ENCODE measurements at places on chromosomes 1 and 21.
A peak's percentile ranks its signal among the peaks of the same experiment; 100 is the strongest.

- DNase-seq: no peak
Observed at GRCh38 chr21:45952974-45953373, 28.6 kb upstream of the COL6A1 start.

- peak; percentile 90 for DNase-seq
Observed at GRCh38 chr1:154479764-154480421, 22.1 kb upstream of the TDRD10 start.

DNA sequence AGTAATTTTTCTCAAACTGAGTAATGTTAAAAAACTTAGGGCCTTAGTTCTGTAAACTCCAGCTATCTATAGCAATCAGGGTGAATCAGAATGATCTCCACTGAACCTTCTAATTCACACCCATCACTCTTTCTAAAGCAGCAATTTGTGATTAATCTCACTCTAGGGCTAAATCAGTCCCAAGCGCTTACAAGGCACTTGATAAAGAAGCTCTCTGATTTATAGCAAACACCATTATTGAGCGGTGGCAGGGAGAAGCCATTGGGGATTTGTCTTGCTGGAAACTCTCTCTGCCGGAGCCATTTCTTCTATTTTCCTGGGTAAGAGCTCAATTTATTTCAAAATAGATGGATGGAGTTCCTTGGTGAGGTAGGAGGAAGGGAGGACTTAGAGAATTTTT, 77.0 kb downstream of the OMA1 start:
- no peak for DNase-seq

GRCh38 chr1:115668579-115668978, 26.8 kb downstream of the VANGL1 start:
- DNase-seq: no peak

GRCh38 chr1:23751050-23751814, 8.0 kb downstream of the ELOA start:
- peak; percentile 73 for DNase-seq

GRCh38 chr21:38956007-38956406, 150.3 kb downstream of the ETS2 start:
- DNase-seq: no peak

DNA sequence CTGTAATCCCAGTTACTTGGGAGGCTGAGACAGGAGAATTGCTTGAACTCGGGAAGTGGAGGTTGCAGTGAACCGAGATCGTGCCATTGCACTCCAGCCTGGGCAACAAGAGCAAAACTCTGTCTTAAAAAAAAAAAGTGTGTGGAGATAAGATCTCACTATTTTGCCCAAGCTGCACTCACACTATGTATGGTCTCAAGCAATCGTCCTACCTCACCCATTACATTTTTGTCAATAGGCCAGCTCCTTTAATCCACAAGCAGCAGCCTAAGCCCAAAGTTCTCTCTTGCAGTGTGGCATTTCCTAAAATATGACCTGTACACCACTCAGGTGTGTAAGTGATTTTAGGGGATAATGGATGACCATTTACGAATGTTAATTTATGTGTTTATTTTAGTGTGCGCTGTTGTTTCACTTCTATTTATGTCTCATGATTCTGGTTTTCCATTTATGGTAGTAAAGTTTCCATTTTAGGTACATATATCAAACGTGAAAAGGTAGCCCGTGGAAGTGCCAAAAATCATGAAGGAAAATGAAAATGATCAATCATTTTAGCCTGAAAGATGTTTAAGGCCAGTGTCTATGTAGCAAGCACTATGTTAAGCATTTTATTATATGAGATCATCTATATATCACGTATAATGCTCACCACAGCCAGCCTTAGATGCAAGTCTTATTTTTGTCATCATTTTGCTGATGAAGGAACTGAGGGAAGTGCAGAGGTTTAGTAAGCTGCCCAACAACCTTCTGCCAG, 5.6 kb downstream of the LCK start:
- no peak for DNase-seq

DNA sequence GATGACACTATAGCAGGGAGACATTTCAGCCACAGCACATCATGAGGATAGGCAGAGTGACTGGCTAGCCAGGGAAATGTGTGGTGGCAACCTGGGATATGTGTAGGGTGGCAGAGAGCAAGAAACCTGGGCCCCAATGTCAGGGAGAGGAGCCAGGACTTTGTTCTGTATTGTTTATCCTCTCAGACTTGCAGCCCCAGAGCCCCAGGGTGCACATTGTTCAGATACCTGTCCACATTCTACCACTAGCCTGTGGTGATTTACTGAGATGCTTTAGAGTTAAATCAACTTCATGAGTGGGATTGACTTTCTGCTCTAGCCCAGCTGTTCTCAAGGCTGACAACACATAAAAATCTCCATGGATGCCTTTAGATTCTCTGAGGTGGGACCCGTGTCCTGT, 61.5 kb downstream of the MAB21L3 start:
- no peak for DNase-seq

GRCh38 chr21:41932576-41933312, 21.1 kb downstream of the C2CD2 start:
- DNase-seq: no peak

DNA sequence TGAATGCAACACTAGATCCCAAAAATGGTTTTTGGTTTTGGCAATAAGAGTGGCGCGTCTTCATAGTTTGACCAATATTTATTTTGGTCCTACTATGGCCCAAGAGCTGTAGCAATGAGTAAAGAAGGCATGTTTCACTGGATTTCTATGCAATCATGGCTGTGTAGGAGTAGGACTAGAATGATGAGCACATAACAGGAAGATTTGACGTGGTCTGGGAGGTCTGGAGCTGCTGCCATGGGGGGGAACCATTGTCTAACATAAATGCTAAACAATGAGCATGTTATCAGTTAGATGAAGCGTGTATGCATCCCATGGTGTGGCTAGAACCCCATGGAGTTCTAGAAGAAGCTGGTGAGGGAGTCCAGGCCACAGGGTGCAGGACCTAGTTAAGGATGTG, 38.3 kb downstream of the OLIG1 start:
- DNase-seq: no peak

- DNase-seq: no peak
Observed at GRCh38 chr1:68454534-68454933, 4.8 kb upstream of the RPE65 start.

DNA sequence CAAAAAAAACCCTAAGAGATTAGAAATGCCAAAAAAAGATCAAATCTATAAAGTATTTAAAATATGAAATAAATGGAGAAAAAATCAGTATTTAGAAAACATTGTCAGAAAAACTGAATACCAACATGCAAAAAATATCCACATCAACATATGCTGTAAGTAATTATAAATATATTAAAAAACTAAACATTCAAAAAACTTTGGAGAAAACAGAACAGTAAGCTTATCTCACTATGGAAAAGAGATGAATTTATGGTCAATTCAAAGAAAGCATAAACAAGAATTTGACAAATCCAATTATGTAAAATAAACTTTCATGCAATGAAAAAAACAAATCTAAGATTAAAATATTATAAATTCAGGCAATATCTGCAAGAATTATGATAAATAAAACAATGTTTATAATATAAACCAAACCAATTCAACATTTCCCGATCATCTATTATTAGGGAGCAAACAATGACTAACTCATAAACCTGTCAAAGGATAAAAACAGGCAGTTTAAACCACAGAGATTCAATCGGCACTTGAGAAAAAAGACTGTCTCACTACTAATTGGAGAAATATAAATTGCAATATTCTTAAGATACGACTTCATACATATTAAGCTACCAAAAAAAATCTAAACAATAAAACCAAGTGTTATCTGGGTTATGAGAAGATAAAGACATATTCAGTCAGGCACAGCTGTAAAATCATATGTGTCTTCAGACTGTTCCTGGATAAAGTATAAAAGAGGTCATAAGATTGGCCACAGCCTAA, 21.8 kb downstream of the EYA3 start:
- DNase-seq: no peak

GRCh38 chr1:180863158-180863775, 49.4 kb upstream of the KIAA1614 start:
- DNase-seq: no peak

DNA sequence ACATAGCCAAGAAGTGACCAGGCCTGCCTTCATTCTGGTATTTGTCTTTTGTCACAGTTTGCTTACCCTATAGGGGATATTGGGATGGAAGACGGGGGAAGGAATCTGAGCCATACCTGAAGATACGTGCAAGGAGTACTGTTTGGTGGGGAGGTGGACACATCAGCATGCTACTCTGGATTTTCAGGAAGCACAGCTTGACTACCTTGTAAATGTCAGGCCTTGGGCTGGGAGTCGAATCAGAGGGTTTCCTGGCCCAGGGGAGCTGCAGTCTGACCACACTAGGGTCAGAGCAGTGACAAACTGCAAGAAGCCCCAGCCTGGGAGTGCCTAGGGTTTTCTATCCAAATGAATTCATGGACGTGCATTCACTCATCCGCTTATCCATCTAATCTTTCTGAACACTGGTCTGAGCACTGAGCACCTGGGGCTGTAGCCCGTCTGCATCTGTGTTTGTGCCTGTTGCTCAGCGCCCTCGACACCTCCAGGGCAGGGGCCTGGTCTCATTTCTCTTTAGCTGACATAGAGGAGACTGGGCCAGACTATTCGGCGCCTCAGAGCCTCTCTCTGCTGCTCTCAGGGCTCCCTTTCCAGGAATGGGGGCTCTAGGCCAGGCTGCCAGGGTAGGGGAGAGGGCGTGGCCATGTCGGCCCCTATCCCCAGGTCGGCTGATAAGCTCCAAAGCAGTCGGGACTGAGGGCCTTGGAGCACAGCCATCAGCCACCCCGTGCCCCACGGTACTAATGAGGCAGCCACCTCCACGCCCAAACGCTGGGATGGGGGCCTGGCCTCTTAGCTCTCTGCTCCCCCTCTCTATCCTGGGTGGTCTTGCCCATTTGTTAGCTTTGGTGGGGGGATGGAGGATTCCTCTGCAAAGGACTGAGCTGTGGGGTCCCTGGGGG, 47.0 kb upstream of the SLC2A1 start:
- no peak for DNase-seq

DNA sequence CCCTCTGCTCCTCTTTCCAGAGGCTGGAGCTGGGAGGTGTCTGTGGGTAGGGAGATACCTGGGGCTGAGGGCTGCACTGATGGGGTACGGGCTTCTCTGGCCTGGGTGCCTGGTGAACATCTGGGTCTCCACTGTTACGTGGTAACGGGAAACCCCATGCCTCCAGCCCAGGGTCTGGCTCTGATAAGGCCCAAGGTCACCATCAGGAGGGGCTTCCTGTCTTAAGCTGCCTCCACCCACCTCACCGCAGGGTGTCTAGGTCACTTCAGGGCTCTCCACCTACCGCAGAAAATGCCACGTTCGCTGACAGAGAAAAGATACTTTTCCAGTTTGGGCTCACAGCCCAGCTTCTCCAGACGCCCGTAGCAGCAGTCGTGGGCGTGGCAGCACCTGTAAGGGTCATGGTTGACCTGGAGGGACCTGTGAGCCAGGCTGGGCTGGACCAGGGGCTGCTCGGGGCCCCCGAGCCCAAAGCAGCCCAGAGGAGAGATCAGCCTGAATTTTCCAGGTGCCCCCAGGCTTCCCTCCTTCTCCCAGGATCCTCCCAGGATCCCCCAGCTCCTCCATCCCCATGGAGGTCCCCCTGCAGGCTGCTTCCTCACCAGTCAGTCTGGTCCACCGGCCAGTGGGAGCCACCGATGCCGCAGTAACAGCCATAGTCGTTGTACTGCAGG, 1.3 kb downstream of the PLA2G2E start:
- DNase-seq: no peak

GRCh38 chr21:37815893-37816292, 100.4 kb downstream of the KCNJ6 start:
- DNase-seq: no peak

DNA sequence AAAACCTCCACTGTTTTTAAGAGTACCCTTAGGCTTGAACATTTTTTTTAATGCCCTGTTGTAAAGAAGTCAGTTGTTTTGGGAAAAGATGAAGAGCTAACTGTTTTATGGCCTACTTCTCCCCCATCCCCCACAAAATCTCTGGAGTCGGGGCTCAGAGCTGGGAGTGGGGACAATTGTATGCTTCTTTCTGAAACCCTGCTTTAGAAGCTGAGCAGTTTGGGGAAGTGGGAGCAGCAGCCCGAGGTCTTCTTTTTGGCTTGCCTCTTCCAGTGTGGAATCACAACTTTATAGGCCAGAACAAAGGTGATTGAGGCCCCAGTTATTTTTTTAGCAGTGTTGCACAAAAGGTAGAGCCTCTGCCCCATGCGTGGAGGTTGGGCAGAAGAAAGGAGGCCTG, 25.2 kb downstream of the PPP2R5A start:
- no peak for DNase-seq

GRCh38 chr1:32765570-32766327, 51.4 kb downstream of the YARS1 start:
- DNase-seq: peak; percentile 1

DNA sequence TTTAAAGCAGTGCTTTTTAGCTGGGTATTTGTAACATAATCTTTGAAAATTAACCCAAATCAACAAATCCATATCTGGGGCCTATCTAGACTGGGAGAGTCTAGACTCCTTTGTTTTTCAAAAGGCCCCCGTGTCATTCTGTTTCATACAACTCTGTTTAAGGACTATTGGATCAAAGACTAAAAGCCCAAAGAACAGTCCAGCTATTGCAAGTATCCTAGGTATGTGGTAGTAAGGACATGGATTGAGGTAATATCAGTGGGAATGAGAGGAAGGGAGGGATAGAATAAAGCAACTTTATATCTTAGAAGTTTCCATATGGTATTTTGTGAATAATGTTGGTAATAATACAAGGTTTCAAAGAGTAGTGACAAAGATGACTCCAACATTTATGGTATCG, 18.2 kb downstream of the KIF1B start:
- no peak for DNase-seq

DNA sequence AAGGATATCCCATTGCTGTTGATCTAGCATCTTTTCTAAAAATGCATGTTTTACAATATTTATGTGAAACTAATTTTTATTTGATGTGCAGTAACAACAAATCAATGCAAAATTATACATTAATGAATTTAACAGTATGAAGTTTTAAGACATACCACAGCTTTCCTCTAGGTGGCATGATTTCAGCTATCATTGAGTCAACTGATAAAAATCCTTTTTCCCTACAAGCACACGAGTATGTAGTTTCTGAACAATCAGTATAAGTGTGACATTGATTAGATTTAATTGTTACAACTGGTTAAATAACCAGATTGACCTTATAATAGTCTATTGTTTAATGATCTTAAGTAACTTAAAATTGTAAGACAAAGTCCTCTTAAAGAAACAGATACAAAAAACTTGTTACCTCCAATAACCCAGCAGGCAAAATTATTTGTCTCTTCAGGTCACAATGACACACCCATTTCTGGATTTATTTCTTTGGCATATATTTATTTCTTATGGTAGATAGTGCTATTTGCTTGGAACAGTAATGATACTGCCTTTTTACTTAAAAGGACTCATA, 5.8 kb upstream of the TGFB2 start:
- DNase-seq: no peak

- DNase-seq: no peak
Observed at GRCh38 chr1:203465948-203466347, 9.7 kb upstream of the PRELP start.

Measured in HuH-7 (cell line).